Hematopoietic multipotent progenitor cell (in vitro differentiated cells): ENCODE measurements at places on chromosomes 2 and 18. TPM values are rescaled to one million over a fixed set of nuclear protein-coding genes. Genes with fewer than 3 reads are reported as not detected.

GRCh38 chr2:153100151-153100550, 378.4 kb downstream of the RPRM start:
- DNase-seq = no peak

- peak; percentile 38 for DNase-seq
These were observed 63.8 kb downstream of the EHD3 start for GRCh38 chr2:31297751-31298150.

The RESP18 gene
- total RNA-seq = not detected

DNA sequence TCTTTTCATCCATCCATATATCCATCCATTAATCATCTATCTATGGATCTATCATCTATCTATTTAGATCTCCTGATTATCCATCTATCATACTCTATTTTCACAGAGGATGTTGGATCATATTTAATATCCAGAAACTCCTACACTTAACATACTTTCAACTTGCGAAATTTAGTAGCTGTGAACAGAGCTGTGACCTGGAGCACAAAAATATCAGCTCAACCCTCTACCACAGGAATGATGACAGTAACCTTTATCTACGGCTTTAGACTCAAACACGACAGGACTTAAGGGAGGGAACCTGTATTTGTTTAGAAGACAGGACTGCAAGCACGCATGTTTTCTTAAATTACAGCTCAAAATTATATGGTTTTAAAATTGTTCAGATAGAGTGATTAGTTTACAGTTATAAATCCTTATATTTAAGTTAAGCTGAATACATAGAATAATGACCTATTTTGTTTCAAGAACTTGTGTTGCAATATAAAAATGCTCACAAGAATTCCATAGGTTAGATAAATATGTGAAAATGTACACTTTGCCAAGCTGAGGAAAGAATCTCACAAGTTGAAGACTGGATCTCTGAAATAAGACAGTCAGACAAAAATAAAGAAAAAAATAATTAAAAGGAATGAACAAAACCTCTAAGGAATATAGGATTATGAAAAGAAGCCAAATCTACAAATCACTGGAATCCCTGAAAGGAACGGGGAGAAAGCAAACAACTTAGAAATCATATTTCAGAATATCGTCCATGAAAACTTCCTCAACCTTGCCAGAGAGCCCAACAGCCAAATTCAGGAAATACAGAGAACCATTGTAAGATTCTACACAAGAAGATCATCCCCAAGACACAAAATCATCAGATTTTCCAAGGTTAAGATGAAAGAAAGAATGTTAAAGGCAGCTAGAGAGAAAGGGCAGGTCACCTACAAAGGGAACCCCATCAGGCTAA, 142.0 kb downstream of the COL6A3 start:
- DNase-seq = no peak

DNA sequence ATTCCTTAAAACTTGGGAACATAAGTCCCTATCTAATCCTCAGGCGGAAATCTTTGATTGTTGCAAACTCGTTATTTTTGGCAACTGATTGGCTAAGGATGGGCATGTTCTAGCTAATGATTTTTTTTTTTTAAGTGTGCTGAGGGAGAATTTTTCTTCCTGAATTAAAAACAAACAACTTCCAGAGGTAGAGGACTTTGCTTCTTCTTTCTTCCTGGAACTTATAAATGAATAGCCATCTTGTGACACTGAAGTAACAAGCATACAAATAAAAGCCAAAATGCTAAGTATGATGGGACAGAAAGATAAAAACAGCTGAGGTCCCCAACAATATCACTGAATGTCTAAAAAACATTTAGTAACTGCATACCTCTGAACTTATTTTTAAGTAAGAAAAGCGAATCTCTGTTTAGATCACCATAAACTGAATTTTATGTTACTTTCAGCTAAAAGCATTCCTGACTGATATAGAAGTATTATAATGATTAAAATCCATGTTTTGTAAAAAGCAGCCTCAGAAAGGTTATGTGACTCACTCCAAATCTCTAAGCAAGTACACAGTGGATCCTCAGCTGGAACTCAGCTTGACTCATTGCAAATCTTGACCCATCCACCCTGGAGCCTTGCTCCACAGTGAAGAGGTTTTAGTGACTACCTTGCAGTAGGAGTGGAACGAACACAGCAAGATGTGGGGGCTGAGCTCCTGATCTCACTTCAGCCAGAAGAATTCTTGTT, 344.4 kb downstream of the CLIP4 start:
- no peak for DNase-seq

The UGT1A5 gene
- total RNA-seq = not detected

The AQP12A gene
- not detected for total RNA-seq

- DNase-seq = no peak
These were observed 111.9 kb downstream of the PDCL3 start for GRCh38 chr2:100674666-100675065.

- peak; percentile 26 for DNase-seq
These were observed 55.9 kb downstream of the UNC50 start for GRCh38 chr2:98664323-98664722.

- no peak for DNase-seq
These were observed 64.0 kb downstream of the BOD1L2 start for GRCh38 chr18:57210716-57211411.

The MBP gene
- 47.7 TPM for total RNA-seq

DNA sequence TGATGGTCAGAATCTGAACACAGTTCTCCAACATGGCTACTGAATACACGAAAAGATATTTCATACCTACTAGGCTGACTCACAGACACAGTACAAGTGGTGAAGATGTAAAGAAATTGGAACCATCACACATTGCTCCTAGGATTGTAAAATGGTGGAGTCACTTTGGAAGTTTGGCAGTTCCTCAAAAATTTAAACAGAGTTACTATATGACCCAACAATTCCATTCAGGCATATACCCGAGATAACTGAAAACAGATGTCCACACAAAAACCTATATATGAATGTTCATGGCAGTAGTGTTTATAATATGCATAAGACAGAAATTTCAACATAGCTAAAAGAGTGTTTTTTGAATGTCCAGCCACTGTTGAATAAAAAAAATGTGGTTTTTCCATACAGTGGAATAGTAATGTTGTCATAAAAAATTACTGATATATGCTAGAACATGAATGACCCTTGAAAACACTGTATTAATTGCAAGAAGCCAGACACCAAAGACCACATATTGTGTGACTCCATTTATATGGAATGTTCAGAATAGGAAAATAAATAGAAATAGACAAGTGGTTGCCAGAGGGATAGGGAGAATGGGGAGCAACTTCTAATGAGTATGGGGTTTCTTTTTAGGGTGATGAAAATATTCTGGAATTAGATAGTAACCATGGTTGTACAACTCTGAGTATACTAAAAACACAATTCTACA, 10.1 kb downstream of the RMP24 start:
- no peak for DNase-seq

DNA sequence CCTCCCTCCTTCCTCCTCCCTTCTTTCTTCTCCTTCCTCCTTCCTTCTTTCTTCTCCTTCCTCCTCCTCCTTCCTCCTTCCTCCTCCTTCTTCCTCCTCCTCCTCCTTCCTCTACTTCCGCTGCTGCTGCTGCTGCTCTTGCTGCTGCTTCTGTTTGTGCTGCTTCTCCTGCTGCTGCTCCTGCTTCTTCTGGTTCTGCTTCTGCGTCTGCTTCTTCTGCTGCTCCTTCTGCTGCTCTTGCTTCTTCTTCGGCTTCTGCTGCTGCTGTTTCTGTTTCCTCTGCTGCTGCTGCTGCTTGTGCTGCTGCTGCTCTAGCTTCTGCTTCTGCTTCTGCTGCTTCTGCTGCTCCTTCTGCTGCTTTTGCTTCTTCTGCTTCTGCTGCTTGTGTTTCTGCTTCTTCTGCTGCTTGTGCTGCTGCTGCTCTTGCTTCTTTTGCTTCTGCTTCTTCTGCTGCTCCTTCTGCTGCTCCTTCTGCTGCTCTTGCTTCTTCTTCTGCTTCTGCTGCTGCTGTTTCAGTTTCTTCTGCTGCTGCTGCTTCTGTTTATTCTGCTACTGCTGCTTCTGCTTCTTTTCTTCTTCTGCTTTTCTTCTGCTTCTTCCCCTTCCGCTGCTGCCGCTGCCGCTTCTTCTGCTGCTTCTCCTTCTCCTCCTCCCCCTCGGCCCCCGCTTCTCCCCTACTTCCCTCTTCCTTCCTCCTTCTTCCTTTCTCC, 8.6 kb downstream of the SNRNP27 start:
- DNase-seq = peak; percentile 56

DNA sequence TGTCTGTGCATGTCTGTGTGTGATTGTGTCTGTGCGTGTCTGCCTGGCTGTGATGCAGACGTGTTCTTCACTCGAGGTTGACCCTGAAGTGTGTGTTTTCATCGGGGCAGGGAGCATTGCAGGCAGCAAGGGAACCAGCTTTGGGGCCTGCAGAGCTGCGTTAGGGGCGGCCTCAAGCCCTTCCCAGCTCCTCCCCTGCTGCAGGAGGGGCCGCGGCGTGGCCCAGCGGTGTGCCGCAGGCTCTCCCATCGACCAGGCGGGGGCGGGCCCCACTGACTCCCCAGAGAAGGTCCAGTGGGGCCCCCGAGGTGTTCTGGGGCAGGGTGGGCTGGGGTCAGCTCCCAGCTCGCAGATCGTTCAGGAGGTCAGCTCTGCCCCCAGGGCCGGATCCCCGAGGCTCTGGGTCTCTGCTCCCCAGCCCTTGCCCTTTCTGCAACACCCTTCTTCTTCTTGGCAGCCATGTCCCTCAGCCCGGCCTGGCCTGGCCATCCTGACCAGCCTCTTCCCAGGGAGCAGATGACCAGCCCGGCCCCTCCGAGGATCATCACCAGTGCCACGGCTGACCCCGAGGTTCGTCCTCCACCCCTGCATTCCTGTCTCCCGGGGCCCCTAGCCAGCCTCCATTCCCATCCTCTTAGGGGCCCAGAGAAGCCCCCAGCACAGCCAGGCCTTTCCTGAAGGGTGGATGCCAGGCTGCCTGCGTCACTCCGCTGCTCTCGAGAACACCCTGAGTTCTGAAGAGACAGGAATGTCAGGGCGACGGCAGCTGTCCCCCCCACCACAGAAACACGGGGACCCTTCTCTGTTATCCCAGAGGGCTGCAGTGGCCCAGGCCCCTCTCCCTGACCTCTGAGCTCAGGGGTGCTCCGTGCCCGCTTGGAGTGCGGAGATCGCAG, 11.1 kb upstream of the KLHL30 start:
- DNase-seq = no peak

The LIMS4 gene
- total RNA-seq = 0.54 TPM

The REG1B gene
- under 0.01 TPM for total RNA-seq

The AFG3L2 gene
- 19.1 TPM for total RNA-seq

The SOCS6 gene
- 14.8 TPM for total RNA-seq

GRCh38 chr2:189481071-189481470, 39.8 kb downstream of the WDR75 start:
- DNase-seq = no peak

DNA sequence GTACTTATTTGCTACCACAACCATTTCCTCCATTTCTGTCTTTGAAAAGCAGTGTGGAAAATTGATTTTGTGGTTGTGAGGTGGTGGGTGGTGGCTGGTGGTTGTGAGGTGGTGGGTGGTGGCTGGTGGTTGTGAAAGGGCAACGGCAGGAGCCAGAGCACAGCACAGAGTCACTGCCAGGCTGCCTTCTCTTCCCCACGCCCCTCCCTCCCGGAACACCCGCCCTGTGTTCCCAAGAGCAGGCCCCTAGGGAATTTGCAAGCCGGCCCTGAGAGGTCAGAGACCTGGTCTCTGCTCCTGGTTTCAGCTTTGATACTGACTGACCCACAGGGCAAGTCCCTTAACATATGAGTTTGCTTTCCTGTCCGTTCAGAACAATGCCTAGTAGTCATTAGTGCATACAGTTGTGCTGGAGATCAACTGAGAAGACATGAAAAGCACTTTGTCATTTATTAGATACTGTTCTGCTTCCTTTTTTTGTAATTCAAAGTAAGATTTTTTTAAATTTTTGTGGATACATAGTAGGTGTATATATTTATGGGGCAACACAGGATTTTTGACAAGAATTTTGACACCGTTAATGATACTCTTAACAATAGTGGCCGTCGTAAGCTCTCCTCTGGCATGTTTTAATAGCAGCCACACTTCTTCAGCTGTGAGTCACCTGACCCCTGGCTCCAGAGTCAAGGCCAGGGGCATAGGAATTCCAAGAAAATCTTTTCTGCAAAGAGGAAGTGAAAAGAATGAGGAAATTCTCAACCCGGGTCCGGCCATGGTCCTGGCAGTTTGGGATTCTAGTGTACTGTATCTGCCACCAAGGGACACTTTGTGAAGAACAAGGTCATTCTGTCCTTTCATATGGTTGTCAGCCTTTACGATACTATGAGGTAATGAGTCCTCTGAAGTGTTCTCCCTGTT, 53.2 kb downstream of the ITGA6 start:
- DNase-seq = no peak

DNA sequence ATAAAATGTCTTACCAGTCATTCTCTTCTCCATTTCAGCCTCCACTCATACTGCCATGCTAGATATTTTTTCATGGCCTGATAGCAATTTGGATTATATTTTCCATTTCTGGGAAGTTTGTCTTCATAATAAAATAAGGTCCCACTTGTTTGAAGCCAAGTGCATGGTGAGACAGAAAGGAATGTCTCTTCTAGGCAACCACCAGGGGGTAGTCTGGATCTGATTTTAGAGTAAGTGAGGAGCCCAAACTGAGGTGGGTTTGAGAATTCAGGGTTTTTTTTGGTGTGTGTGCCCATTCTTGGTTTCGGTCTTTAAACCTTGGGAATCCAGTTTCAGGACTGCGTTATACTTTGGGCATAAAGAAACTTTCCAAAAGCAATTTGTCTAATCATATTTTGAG, 315.5 kb downstream of the RPRM start:
- DNase-seq = peak; percentile 8

DNA sequence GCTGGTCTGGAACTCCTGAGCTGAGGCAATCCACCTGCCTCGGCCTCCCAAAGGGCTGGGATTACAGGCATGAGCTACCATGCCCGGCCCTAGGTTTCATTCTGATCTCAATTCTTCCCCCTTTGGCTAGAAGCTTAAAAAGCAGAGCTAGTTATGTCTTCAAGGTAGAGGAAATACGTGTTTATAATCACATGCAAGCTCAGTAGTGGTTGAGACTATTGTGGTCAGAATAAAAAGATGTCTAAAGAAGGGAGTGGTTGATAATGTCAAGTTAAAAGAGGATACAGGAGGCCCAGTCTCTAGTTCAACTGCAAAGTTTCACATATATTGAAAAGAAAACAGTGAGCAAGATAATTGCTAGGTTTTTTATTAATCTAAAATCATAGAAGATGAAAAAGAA, 807.8 kb upstream of the ACVR2A start:
- DNase-seq = no peak

The ANKRD62 gene
- not detected for total RNA-seq

- DNase-seq = no peak
These were observed 237.1 kb downstream of the TTC32 start for GRCh38 chr2:19664646-19665045.

The HNMT gene
- 1.1 TPM for total RNA-seq

DNA sequence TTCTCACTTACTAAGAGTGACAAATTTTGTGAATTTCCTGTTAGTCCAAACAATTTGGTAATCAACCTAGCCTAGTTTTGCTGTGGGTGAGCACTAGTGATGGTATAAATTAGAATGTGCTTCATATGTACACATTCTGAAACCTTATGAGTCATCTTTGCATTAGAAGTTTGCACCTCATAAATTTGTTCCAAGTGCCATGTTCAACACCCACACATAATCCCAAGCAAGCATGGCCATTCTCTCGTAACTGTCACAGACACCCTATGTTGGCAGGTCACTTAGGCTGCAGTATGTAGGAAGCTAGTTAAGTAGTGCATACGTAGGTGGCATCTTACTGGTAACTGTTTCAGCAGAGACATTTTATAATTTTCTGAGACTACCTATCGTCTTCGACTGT, 46.9 kb downstream of the NAB1 start:
- no peak for DNase-seq

The LAMA1 gene
- total RNA-seq = under 0.01 TPM

The NYAP2 gene
- total RNA-seq = under 0.01 TPM

The WDR35 gene
- total RNA-seq = 9.2 TPM
